A549 treated with CpdA at 1 μM for 4 hours (cell line): ENCODE measurements at places on chromosomes 7 and 10. TPM values are rescaled to one million over a fixed set of nuclear protein-coding genes. Genes with fewer than 3 reads are reported as not detected.

Gene CFAP43
- total RNA-seq: 0.16 to 0.22 TPM (median 0.22 TPM) in 5 replicates

Gene CACNA2D1
- total RNA-seq: 6.1 to 14.1 TPM (median 8.1 TPM) in 5 replicates

Gene THAP5
- 14.2 to 25.1 TPM (median 16.6 TPM) in 5 replicates for total RNA-seq

Gene PAPSS2
- 23.1 to 27.9 TPM (median 26.3 TPM) in 5 replicates for total RNA-seq

Gene PDCD4
- total RNA-seq: 28.8 to 41.3 TPM (median 31.5 TPM) in 5 replicates

Gene RNF148
- total RNA-seq: not detected in 5 replicates

Gene DEPP1
- total RNA-seq: 1.3 to 1.8 TPM (median 1.4 TPM) in 5 replicates

Gene SMO
- 14.3 to 19.3 TPM (median 16.6 TPM) in 5 replicates for total RNA-seq

Gene ANXA8L1
- 80.3 to 122 TPM (median 96.8 TPM) in 5 replicates for total RNA-seq

Gene C7orf33
- total RNA-seq: not detected in 5 replicates

Gene WDR86
- total RNA-seq: 0.09 to 0.26 TPM (median 0.15 TPM) in 5 replicates

Gene LLCFC1
- total RNA-seq: not detected in 5 replicates

Gene CPN1
- total RNA-seq: 0.17 to 0.51 TPM (median 0.24 TPM) in 5 replicates

Gene MMP21
- 0.13 TPM in 1 of 5 replicates, not detected in the others for total RNA-seq

Gene EIF4EBP2
- 12.4 to 16.3 TPM (median 14.8 TPM) in 5 replicates for total RNA-seq

Gene CDK1
- 83.6 to 107 TPM (median 92.5 TPM) in 5 replicates for total RNA-seq

Gene PRLHR
- total RNA-seq: not detected in 5 replicates

Gene TMEM26
- 0.06 to 0.13 TPM (median 0.10 TPM) in 4 of 5 replicates, not detected in the other for total RNA-seq

Gene LIMK1
- total RNA-seq: 34.0 to 39.9 TPM (median 36.5 TPM) in 5 replicates

Gene GHRHR
- total RNA-seq: not detected in 5 replicates

Gene IMMP2L
- total RNA-seq: 18.3 to 24.7 TPM (median 20.4 TPM) in 5 replicates

Gene GRM3
- total RNA-seq: not detected in 5 replicates

Gene CNNM1
- total RNA-seq: 17.4 to 21.5 TPM (median 21.1 TPM) in 5 replicates

Gene DDC
- total RNA-seq: 0.77 to 1.6 TPM (median 1.2 TPM) in 5 replicates

Gene TMEM130
- 0.33 to 0.52 TPM (median 0.46 TPM) in 5 replicates for total RNA-seq

Gene FAM204A
- total RNA-seq: 40.9 to 84.1 TPM (median 43.7 TPM) in 5 replicates

Gene GJC3
- 0.15 to 0.27 TPM (median 0.19 TPM) in 5 replicates for total RNA-seq

Gene STEAP2
- 3.8 to 4.9 TPM (median 4.5 TPM) in 5 replicates for total RNA-seq

Gene NKX2-3
- total RNA-seq: 0.08 TPM in 1 of 5 replicates, not detected in the others
